ENCODE measurements at places on chromosomes 7 and 10. TPM values are rescaled to one million over a fixed set of nuclear protein-coding genes. Genes with fewer than 3 reads are reported as not detected.

GRCh38 chr7:111942450-111943081 lies 263.6 kb downstream of the DOCK4 start:
- no peak for DNase-seq

- no peak for DNase-seq
Measured at GRCh38 chr7:23394488-23395171, 75.7 kb downstream of the IGF2BP3 start.

Gene PBLD
- total RNA-seq, result 8.0 TPM

DNA sequence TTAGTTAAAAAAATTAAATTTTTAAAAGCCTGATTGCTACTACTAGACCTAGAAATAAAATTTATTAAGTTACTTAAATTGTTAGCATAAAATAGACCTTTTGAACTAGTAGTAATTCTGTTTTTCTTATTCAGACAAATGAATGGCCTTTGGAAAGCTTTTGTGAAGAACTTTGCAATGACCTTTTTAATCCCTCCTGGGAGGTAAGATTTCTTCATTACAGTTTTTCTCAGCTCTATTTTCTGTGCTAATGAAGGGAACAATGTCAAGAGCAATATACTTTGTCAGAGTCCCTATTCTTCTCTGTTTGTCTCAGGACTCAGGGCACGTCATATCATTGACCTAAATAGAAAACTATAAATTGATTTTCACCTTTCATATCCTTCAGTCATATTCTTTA lies 33.5 kb downstream of the BTAF1 start:
- DNase-seq, result no peak

GRCh38 chr7:134465491-134465890 lies 6.6 kb upstream of the AKR1B1 start:
- DNase-seq, result no peak

Gene CALHM3
- not detected for total RNA-seq

GRCh38 chr7:81114633-81115032 lies 195.8 kb upstream of the SEMA3C start:
- no peak for DNase-seq

GRCh38 chr10:78266741-78267469 lies 233.2 kb downstream of the RPS24 start:
- no peak for DNase-seq

Gene NXPH1
- total RNA-seq, result 0.95 TPM

Gene NEUROD6
- not detected for total RNA-seq

- peak; percentile 24 for DNase-seq
Measured at GRCh38 chr7:105934572-105935185, 28.4 kb upstream of the CDHR3 start.

GRCh38 chr7:25303281-25304181 lies 75.2 kb upstream of the NPVF start:
- DNase-seq, result no peak

DNA sequence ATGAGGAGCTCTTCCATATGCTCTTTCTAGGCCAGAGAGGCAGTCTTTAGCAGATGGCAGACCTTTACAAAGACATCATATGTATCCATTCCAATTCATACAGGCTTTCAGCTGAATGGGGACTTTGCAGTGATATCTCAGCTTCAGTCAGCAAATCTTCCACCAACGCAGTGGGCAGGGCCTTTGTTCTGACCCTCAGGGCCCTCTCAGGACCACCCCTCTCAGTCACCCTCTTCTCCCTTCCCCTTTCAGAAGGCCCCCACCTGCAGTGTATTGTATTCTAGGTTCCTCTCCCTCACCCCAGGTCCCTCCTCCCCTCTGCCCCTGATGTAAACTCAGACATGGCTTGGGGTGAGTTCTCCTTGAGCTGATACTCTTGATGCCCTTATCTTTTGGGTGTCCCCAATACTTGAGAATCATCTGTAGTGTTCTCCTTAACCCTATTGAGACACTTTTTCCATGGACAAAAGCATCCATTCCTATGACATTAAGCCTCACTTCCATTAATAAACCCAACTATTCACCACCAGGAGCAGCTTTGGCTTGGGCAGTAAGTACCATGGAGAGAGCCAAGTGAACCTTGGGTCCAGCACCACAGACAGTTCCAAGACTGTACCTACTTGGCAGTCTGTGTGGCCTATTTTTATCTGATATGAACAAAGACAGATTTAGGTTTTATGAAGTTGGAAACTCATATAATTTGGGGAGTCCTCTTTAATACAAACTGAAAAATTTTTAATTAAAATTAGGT lies 62.7 kb downstream of the ADCYAP1R1 start:
- peak; percentile 37 for DNase-seq

DNA sequence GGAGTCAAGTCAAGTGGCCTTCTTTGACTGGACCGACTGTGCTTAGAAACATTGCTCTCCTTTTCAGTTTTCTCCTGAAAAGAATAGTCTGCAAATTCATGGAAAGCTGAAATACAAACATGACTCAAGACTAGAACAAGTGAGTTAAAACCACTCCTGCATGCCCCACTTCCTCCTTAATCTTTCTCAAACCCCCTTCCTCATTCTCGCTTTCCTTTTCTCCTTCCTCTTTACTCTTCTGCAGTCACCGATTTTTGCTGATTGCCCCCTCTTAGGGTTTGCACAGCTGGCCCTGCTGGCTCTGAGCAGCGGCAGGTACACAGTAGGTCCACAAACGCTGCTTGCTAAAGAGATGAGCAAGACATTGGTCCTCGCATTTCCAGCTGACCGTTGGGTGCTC lies 34.8 kb upstream of the MKI67 start:
- no peak for DNase-seq

Gene C10orf62
- total RNA-seq, result 1.0 TPM

- no peak for DNase-seq
Measured at GRCh38 chr7:129067943-129068548, 13.1 kb upstream of the TNPO3 start.

Gene INSYN2A
- not detected for total RNA-seq

DNA sequence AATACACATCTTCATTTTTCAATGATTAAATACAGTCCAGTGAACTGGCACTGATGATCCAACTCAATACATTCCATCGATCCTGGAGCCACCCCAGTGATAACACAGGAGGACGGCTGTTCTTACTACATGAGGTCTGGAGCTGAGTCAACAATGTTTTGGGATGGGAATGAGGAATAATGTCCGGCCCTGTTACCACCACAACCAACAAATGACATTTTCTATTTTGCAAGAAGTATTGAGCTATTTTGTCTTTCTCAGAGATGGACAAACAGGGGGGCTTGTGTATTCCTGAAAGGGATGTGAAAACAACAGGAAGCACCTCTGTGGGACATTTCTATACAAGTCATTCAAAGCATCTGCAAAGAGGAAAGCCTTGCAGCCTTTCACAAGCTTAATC lies 249.2 kb downstream of the PARD3 start:
- DNase-seq, result peak; percentile 41

- no peak for DNase-seq
Measured at GRCh38 chr10:33749790-33750189, 415.3 kb upstream of the NRP1 start.

DNA sequence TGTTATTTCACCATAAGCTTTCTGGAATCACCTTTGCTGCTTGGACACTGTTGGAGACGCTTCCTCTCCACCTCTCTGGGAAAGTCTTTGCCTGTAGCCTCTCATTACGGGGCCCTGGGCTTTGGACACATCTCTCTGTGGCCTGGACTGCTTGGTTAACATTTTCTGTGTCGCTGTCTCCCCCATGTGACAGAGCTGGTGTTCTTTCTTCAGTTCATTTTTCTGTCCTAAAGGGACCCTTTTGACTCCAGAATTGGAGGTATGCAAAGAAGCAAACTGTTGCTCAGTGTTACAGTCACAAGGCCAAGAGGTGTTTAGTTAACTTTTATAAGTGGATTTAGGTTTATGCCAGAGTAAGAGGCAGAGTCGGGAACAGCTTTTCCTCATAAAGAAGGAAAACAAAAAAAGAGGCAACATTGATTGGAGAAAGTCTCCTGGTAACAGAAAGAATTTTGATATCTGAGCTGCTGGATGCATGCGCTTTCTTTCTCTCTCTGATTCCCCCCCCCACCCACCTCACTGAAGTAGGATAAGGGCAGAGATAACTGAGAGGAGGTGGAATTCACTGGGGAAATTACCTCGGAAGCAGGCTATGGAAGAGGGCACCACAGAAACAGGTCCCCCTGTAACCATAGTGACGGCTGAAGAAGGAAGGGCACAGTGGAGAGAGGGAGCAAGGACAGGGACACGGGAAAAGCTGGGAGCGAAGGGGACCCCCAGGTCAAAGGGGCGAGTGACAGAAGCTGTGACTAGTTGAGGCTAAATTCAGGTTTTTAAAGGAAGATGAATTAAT lies 57.8 kb downstream of the LGI1 start:
- DNase-seq, result no peak

GRCh38 chr10:107657851-107658250 lies 493.3 kb upstream of the SORCS1 start:
- DNase-seq, result no peak

DNA sequence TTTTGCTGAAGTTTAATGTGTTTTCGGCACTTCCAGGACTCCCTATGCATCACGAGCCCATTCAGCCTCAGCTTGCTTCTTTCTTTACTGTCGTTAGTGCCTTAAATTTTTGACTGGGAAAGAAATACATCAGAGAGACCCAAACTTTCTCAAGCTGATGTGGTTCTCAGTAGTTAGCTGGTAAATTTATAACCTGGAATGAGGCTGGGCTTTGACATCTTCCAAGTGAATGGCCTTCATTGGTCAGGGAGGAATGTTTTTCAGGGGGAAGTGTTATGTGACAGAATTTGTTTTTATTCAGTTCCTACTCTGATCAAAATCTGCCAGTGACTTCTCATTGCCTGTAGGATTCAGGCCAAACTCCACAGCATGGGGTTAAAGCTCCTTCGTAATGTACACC lies 296.9 kb downstream of the SORCS3 start:
- no peak for DNase-seq

DNA sequence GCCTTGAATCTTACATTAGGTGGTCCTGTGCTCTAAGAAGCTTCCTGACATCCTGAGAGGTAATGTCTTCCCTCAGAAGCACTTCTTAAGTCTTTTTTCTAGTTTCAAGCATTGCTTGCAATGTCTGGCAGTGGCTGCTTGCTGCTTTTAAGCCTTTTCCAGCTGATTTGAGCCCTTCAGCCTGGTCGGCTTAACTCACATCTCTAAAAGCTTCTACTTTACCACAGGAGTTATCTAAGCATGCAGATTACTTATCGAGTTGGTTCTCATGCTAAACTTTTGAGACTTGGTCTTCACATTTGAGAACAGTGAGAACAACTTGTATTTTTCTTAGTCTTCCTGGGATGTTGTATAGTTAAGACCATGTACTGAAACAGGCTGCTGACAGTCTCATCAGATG lies 3.9 kb downstream of the LRMDA start:
- DNase-seq, result no peak

GRCh38 chr10:89171263-89171872 lies 35.7 kb downstream of the CH25H start:
- no peak for DNase-seq

DNA sequence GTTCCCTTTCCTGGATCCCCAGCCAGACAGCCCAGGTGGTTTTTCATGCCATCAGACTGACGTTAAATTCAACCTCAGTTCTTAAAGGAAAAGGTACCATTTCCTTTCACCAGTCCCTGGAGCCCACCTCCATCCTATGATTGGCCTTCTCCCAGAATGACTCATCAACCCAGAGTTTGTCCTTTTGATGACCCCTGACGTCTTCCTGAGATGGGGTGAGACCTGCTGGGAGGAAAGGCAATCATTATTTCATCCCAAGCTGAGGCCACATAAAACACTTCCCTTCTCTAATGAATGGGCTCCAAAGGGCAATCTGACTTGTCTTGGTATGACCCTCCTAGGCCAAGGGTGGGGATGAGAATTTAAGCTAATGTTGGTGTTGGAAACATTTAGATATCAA lies 750.7 kb downstream of the SUGCT start:
- no peak for DNase-seq

- DNase-seq, result no peak
Measured at GRCh38 chr7:91784469-91784868, 96.0 kb downstream of the MTERF1 start.

DNA sequence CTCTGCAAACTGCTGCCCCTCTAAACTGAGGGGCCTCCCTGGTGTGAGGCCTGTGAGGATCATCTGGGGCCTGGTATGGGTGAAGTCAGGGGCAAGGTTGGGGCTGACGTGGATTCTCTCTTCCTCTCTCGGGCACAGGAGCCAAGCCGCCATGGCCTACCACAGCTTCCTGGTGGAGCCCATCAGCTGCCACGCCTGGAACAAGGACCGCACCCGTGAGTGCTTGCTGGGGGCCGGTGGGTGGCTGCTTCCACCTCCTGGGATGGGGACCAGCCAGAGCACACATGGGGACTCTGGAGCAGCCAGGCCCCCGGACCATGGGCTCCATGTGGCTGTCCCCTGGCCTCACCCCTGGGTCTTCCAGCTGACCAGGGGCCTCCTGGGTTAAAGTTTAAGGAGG lies 11.0 kb downstream of the ARPC1B start:
- DNase-seq, result no peak

DNA sequence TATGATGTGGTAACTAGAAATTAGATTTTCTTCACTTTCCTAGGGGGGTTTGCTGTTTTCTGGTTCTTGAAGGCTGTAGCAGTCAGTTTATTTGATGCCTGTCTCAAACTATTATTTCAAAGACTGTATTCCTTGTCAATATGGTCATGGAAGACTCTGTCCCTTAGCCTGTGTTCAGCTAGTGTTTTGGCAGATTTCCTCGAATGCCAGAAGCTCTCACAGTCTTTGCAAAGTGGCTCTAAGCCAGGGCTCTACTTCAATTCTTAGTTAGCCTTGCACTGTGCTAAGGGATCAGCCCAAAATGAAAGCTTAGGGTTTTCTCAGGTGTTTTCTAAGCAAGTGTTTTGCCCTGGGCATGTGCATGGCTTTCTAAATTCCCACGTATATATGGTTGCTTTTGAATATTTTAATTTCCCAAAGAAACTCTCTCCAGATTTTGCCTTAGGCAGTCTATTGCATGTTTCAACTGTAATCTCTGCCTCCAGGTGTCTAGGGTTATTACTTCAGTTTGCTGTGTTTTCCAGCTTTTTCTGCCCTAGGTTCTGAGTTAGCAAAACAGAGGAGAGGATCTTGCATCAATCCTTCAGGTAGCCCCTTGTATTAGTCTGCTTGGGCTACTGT lies 7.2 kb upstream of the C1GALT1 start:
- DNase-seq, result no peak

Gene FKBP6
- not detected for total RNA-seq

Gene BEND7
- total RNA-seq, result 43.5 TPM

Gene NRAP
- not detected for total RNA-seq

Gene ATG9B
- 1.2 TPM for total RNA-seq

- DNase-seq, result no peak
Measured at GRCh38 chr7:124723012-124723411, 42.6 kb downstream of the GPR37 start.

- no peak for DNase-seq
Measured at GRCh38 chr10:79418274-79418673, 27.1 kb downstream of the ZCCHC24 start.

GRCh38 chr10:61541960-61542359 lies 88.8 kb upstream of the TMEM26 start:
- DNase-seq, result no peak

DNA sequence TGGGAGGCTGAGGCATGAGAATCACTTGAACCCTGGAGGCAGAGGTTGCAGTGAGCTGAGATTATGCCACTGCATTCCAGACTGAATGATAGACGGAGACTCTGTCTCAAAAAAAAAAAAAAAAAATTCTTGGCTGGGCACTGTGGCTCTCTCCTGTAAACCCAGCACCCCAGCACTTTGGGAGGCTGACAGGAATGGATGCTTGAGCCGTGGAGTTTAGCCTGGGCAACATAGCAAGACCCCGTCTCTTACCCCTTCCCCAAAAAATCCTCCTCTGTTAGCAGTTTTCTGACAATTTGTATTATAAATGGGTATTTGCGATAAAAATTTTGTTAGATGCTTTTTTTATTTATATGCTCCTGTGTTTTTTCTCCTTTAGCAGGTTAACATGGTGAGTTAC lies 11.0 kb downstream of the SAMD8 start:
- DNase-seq, result no peak

- no peak for DNase-seq
Measured at GRCh38 chr10:8050556-8051108, 3.9 kb upstream of the GATA3 start.
